ENCODE measurements at places on chromosomes 3 and 15.

GRCh38 chr3:116299646-116300081 lies 145.6 kb downstream of the LSAMP start:
- DNase-seq = no peak

- no peak for DNase-seq
Observed at GRCh38 chr3:22089284-22089683, 338.3 kb upstream of the ZNF385D start.

- DNase-seq = no peak
Observed at GRCh38 chr3:99925584-99926230, 108.0 kb downstream of the CMSS1 start.

- no peak for DNase-seq
Observed at GRCh38 chr15:28017423-28017924, 81.6 kb downstream of the OCA2 start.

DNA sequence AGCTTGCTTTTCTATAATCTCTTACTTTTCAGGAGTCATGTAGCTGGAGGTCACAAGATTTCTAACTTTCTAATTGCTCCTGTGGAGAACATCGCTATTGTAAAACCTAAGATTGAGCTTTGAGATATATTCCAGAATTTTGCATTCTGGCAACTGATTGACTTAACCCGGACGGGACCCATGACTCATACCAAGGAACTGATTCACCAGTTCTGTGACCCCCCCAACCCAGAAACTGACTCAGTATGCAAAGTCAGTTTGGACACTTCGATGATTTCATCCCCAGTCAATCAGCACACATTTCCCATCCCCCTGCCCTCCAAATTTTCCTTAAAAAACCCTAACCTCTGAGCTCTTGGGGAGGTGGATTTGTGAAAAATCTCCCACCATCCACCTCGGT lies 396.5 kb upstream of the GBE1 start:
- DNase-seq = no peak

Measured in AG04449 (cell line).